ENCODE measurements at places on chromosomes 7 and 10.

- DNase-seq, result peak; percentile 31
These were observed 11.9 kb upstream of the OPALIN start for GRCh38 chr10:96370584-96371157.

- DNase-seq, result no peak
These were observed 83.4 kb upstream of the TNRC18 start for GRCh38 chr7:5507013-5507412.

DNA sequence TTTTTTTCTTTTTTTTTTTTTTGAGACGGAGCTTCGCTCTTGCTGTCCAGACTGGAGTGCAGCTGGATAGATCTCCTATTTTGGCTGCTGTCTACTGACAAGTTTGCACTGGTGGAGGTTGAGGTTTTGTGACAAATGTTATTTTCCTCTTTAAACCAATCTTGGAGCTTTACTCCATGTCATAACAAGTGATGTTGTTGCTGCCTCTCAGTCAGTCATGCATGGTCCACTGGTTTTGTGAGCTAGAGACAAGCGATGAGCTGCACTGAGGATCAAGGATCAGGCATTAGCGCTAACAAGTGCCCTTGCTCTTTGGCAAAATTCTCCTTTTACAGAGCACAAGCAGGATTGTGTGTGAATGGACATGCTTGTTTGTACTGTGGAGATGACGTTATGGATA lies 805 bp upstream of the WDFY4 start:
- no peak for DNase-seq

DNA sequence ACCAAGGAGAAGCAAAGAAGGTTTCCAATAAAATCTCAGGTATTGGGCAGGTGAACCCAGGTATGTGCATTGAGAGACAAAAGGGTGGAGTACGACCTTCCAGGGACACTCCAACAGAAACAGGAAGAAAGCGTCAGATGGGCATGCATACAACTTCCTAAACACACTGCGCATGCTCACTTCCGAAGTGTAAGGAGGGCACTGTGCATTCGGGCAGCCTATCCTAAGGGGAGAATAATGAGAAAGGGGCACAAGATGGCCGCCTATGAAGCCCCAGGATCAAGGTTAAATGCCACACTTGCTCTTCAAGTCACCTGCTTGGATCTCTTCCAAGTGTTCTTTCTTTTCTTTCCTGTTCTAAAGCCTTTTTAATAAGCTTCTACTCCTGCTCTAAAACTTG lies 39.4 kb upstream of the PRSS1 start:
- DNase-seq, result no peak

- DNase-seq, result no peak
These were observed 52.8 kb downstream of the NRF1 start for GRCh38 chr7:129664029-129665012.

- DNase-seq, result no peak
These were observed 37.9 kb downstream of the ADAM12 start for GRCh38 chr10:126350216-126350992.

DNA sequence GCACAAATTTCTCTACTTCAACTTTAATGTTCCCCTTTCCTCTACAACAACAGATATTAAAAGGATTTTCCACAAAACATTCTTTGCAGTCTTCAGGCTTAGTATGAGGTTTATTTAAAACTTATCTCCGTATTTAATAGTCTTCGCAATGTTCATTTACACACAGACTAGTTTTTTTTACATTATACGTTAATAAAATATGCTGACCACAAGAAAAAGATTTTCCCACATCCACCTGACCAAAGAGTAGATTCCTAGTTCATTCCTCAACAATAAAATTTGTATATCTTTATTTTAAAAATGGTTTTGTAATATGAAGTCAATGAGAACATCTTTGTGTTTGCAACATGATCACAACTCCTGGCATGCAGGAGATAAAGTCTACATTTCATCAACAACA lies 42.4 kb downstream of the POT1 start:
- no peak for DNase-seq

DNA sequence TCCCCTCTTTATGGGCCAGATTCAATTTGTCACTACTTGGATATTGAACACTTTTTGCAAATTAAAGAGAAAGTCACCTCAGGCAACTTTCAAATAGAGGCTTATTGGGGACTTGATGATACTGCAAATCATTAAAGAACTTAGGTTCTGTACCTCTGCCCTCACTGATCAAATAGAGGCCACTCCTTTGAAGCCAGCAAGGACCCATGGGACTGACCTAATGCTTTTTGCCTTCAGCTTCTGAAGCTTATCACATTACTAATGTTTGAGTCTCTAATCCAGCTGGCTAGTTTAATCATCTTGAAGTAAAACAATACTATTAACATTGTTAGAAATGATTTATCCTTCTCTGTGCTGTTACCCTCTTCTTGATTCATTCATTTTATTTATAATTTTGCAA lies 93.0 kb upstream of the ZNF800 start:
- DNase-seq, result no peak

GRCh38 chr10:99292159-99292558 lies 37.0 kb upstream of the CNNM1 start:
- DNase-seq, result no peak

DNA sequence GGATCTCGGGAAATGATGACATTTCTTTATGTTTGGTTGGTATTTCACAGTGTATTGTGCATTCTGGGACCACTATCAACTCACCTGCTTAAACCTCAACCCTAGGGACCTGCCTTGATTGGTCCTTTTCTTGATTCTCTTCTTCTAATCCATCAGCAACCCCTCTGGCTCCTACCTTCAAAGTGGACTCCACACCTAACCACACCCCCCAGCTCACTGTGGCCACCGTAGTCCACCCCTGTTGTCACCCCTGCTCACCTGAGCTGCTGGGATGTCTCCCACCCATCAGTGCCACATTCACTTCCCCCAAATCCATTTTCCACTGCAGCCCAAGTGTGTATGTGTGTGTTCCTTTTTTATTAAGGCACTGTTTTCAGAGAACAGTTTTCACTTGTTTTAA lies 145.0 kb downstream of the PLPP4 start:
- DNase-seq, result no peak

GRCh38 chr10:5942001-5942400 lies 35.3 kb downstream of the IL15RA start:
- DNase-seq, result no peak

DNA sequence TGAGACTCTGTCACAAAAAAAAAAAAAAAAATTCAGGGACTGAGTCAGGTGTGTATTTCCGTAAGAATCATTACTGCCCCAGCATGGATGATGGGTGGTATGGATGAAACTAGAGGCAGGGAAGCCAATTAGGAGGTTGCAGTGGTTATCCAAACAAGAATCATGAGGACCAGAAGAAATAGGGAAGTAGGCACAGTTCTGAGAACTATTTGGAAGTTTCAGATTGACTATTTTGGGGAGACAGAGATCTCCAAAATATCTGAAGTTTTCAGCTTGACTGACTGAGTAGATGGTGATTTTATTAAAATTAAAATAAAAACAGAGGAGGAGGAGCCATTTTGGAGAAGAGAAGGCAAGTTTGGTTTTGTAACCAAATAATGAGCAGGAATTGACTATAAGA lies 119.4 kb upstream of the NRBF2 start:
- no peak for DNase-seq

DNA sequence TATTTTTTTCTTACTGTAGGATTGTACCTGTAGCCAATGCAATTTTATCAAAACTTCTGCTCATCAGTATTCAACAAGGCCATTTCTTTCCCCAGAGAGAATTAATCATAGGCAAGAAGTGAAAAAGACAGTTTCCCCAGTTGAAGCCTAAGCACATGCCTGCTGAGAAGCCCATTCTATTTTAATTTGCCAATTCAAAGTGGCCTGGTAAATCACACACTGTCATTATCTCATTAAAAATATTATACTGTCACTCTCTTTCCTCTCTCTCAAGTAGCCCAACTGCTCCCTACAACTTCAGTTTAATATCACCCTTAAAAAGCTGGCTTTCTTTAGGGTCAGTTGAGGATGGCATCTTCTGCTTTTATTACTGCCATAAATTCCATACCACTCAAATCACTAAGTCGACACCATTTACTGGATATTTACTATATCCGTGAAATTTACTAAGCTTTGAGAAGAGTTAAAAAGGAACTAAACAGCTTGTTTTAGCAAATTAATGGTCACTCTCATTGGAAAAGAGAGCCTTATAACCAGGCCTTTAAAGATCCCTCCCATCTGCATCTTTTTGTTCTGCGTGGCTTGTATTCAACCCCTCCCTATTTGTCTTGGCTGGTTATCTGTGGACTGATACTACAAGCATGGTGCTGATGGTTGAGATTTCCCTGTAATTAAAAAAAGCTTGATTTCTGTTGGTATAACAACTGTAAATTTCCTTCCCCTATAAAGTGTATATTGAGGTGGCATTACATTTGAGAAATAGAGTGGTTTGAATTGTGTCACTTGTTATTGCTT lies 30.6 kb downstream of the COL28A1 start:
- DNase-seq, result no peak

GRCh38 chr10:29273478-29273877 lies 15.4 kb upstream of the LYZL1 start:
- no peak for DNase-seq

DNA sequence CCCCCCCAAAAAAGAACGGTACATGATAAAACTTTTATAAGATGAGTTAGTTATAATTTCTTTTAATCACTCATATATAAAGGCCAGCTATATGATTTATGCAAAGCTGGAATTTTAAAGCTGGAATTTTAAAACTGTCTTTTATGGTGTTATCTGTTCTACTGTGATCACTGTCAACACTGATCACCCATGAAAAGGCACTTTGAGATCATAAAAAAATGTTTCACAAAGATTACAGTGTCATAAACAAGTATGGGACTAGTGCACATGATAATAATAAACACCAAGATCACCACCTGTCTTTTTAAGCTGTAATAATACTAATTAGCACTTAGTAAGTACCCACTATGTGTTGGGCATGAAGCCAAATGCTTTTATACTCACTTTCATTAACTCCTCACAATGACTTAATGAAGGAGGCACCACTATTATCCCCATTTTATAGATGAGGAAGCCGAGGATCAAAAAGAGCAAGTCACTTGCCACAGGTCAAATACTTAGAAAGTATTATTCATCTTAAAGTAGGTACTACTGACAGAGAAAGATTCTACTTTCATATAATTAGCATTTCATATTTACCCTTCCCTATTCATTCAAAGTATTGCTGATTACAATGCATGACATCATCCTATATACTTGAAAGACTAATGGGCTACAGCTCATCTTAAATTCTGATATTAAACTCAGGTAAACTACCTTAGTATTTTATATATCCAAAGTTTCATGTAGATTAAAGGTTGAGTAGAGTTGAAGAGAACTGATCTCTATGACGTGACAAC lies 8.3 kb upstream of the RHOBTB1 start:
- no peak for DNase-seq

GRCh38 chr10:126041804-126042231 lies 145.5 kb downstream of the FANK1 start:
- peak; percentile 27 for DNase-seq

- DNase-seq, result no peak
These were observed 50.0 kb downstream of the TRUB1 start for GRCh38 chr10:114987995-114988394.

GRCh38 chr7:109582211-109582610 lies 1012.5 kb downstream of the DNAJB9 start:
- DNase-seq, result no peak

- DNase-seq, result no peak
These were observed 1.9 kb upstream of the NEBL start for GRCh38 chr10:20898866-20899535.

GRCh38 chr10:8050556-8051108 lies 3.9 kb upstream of the GATA3 start:
- no peak for DNase-seq

- DNase-seq, result no peak
These were observed 460.1 kb downstream of the PLXDC2 start for GRCh38 chr10:20276127-20276979.

GRCh38 chr7:33459340-33459751 lies 330.0 kb downstream of the BBS9 start:
- no peak for DNase-seq

- DNase-seq, result no peak
These were observed 3.8 kb downstream of the NEURL1 start for GRCh38 chr10:103497161-103497915.

DNA sequence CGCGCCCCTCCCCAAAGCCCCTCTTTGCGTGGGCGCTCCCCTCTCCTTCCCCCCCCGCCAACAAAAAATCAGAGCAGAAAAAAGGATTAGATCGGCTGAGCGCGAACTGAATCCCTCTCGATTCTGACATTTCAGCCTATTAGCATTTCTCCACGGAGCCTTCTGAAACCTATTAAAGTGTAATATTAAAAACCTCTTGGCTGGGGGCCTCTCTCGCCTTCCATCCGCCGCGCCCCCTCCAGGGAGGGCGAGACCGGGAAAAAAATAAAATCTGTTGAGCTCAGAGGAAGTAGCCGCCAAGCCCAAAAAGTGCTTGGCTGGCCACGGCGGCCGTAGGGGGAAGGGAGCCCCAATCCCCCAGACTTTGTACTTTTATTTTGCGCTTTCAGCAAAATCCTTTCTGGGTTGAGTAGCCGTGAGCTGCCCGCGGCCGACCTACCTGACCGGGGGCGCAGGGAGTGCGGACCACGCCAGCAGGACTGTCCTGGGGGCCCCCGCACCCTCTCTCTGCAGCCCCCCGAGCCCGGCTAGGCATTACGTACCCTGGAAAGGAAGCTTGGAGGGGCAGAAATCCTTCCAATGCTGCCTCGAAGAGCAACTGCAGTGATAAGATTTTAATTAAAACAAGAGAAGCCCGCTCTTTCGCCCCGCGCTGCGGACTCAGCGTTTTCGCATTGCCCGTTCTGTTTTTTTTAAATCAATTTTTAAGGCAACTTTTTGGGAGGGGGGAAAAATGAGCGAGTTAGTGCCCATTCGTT lies 1.3 kb upstream of the TNRC18 start:
- no peak for DNase-seq

DNA sequence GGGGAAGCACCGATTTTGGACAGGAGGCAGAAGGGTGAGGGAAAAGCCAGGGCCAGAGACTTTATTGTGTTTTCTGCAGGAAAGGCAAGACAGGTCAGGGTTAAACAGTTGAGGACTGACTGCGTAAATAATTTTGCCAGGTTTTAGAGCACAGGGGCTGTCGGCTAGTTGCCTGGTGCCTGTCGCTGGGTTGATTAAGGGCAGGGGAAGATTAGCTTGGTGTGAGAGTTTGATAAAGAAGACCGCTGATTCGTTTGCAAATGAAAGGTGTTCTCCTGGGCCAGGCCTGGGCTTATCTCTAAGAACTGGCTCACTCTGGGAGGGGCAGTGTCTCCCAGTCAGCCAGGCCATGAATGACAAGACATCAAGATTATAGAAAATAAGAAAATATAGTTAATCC lies 75.6 kb downstream of the SLC37A3 start:
- DNase-seq, result no peak

DNA sequence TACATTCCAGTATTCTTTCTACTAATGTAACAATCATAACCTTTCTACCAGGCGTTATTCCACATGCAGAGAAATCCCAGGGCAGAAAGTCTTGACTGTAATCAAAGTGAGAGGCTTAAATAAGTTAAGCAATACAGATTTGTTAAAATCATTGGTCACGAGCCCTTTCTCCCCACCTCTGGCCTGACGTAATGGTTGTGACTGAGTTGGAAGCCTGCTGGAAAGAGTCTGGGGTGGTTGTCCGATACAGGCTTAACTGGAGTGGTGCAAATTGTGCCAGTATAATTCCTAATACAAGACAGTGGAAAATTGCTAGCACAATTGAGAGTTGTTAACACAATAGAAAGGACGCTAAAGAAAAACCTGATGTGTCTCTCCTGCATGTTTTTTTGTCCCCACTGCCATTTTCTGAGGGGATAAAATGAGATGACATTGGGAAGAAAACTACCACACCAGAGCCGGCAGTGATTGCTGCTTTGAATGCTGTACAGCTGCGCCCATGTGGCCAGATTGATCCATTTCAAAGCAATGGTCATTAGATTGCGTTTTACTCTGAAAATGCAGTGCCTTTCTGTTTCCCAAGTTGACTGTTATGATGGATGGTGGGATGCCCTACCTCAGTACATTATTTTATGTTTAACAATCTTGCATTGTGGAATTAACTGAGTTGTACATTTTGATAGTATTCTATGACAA lies 190.8 kb downstream of the POU6F2 start:
- no peak for DNase-seq

Data from effector CD8-positive, alpha-beta T cell (primary cell).